Calu3 (cell line): ENCODE measurements at places on chromosomes 3 and 15. TPM values are rescaled to one million over a fixed set of nuclear protein-coding genes. Genes with fewer than 3 reads are reported as not detected.

GRCh38 chr3:140529558-140529957, 148.3 kb upstream of the TRIM42 start:
- H3K4me3 ChIP-seq, result no peak overlapping the region
- H3K27me3 ChIP-seq, result peaks cover 22% of the 10 kb centered on the region
- no peaks in the 10 kb centered on the region for H3K36me3 ChIP-seq
- no peak for DNase-seq
- H3K27ac ChIP-seq, result no peak overlapping the region

DNA sequence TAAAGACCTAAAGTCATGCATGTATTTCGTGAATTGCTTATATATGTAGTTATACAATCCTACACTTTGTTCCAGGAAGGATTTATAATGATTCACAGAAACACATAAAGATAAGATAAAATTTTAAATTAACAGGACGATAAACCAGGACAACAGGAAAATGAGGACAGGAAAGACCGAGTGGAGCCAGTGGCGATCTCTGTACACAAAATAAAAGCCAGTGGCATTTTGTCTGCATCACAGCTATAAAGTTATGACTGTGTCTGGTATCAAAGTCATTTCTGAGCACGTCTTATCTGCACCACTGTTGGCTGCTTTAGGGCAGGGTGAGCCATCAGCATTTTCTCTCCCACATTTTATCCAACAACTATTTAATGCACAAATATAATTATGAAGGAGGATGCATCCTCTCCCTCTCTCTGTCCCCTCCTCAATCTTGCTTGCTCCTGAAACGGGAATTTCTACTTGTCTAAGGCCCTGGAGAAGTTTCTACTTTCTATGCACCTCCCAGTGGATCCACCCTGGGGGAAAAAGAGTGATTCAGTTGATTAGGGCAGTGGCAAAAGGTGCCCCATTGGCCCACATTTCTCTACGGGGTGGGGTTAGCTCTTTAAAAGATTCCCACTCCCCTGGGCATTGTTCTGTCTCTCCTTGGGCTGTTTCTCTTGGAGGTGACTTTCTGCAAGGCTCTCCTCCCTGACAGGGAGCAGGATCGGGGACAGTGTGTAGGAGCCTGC, 159.4 kb upstream of the UBE2E1 start:
- no peak for DNase-seq
- no peak overlapping the region for H3K27ac ChIP-seq
- peaks cover 13% of the 10 kb centered on the region for H3K27me3 ChIP-seq
- no peak overlapping the region for H3K4me3 ChIP-seq
- no peaks in the 10 kb centered on the region for H3K36me3 ChIP-seq
- peaks cover 10% of the 10 kb centered on the region for H3K4me1 ChIP-seq

DNA sequence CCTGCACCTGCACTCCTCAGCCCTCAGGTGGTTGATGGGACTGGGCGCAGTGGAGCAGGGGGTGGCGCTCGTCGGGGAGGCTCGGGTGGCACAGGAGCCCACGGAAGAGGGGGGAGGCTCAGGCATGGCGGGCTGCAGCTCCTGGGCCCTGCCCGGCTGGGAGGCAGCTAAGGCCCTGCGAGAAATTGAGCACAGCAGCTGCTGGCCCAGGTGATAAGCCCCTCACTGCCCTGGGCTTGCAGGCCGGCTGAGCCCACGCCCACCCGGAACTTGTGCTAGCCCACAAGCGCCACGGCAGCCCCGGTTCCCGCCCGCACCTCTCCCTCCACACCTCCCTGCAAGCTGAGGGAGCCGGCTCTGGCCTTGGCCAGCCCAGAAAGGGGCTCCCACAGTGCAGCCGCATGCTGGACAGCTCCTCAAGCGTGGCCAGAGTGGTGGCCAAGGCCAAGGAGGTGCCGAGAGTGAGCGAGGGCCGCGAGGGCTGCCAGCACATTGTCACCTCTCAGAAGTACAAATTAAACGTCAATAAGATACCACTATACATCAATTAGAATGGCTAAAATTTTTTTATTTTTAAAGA, 5.1 kb upstream of the VHL start:
- H3K4me1 ChIP-seq, result no peaks in the 10 kb centered on the region
- no peak overlapping the region for H3K4me3 ChIP-seq
- no peak for DNase-seq
- peaks cover 5% of the 10 kb centered on the region for H3K36me3 ChIP-seq
- H3K27me3 ChIP-seq, result no peaks in the 10 kb centered on the region

DNA sequence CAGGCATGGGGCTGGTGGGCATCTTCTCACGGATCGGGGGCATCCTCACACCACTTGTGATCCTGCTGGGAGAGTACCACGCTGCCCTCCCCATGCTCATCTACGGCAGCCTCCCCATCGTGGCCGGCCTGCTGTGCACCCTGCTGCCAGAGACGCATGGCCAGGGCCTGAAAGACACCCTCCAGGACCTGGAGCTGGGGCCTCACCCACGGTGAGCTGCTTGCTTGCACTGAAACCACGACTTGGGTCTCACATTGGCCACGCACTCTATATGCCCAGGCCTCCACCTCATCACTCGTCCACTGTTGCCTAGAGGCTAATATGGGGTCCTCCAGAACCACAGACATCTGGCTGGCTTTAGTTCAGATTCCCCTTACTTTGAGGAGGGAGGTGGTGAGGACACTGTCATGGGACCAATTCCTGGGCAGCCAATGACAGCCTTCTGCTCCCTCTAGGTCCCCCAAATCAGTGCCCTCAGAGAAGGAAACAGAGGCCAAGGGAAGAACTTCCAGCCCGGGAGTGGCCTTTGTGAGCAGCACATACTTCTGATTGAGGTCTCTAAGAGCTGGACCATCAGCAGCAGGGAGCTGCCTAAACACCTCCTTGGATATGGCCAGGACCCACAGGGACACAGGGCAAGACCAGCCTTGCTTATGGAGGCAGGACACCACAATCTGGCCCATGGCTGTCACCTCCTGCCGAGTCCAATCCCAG, 5.0 kb upstream of the SLC22A14 start:
- H3K36me3 ChIP-seq, result peaks cover 6% of the 10 kb centered on the region
- no peak overlapping the region for H3K27ac ChIP-seq
- H3K27me3 ChIP-seq, result no peaks in the 10 kb centered on the region
- no peak for DNase-seq
- H3K4me3 ChIP-seq, result no peak overlapping the region
- H3K4me1 ChIP-seq, result no peaks in the 10 kb centered on the region

- no peak for DNase-seq
- no peak overlapping the region for H3K4me3 ChIP-seq
- H3K36me3 ChIP-seq, result no peaks in the 10 kb centered on the region
Observed at GRCh38 chr3:48372862-48373435, 930 bp downstream of the FBXW12 start.

DNA sequence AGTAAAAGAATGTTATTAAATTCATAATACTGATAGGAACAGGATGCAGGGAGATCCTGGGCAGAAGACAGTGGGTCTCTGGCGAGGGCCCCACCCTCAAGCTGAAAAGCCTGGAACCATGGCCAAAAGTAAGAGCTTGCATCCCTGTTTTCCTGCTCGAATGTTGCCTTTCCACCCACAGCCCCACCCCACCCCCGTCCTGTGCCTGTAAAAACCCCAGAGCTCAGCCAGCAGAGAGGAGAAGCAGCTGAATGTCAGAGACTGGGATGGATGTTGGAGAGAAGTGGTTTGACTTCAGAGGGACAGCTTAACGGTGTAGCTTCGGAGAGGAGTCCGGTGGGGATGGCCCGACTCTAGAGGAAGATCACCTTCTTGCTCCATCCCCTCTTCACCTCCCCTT, 207.9 kb downstream of the ROBO2 start:
- no peaks in the 10 kb centered on the region for H3K36me3 ChIP-seq
- H3K4me1 ChIP-seq, result no peaks in the 10 kb centered on the region
- no peak overlapping the region for H3K27ac ChIP-seq
- H3K4me3 ChIP-seq, result no peak overlapping the region

DNA sequence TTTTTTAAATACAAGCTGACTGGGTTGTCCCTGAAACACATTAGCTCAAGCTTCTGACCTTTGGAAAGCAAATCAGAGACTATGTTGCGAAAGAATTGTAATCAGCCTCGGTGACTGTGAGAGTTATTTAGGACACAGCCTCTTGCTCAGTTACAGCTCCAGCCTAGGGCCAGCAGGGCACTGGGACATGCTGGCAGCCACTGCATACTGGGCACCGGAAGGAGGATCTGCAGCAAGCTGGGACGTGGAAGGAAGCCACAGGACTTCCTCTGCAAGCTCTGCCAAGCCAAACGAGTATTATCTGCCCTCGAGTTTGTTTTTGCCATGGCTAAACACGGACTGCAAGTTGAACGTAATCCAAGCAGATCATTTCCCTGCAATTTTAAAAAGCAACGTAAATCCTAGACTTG, 24.4 kb upstream of the COPG1 start:
- peak; percentile 66 for DNase-seq
- no peak overlapping the region for H3K4me3 ChIP-seq
- no peaks in the 10 kb centered on the region for H3K27me3 ChIP-seq
- peaks cover 4% of the 10 kb centered on the region for H3K36me3 ChIP-seq

DNA sequence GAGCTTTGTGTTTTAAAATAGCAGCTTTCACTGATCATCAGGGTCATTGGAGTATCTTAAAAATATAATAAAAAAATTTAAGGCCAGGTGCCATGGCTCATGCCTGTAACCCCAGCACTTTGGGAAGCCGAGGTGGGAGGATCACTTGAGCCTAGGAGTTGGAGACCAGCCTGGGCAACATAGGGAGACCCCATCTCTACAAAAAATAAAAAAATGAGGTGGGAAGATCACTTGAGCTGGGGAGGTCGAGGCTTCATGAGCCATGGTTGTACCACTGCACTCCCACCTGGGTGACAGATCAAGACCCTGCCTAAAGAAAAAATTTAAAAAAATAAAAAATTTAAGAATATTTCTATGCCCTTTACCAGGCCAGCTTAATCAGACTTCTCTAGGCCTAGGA, 1.5 kb downstream of the HMCES start:
- peak overlapping the region; percentile 96 for H3K27ac ChIP-seq
- H3K36me3 ChIP-seq, result peaks cover 57% of the 10 kb centered on the region
- no peak for DNase-seq
- peak overlapping the region; percentile 89 for H3K4me3 ChIP-seq

DNA sequence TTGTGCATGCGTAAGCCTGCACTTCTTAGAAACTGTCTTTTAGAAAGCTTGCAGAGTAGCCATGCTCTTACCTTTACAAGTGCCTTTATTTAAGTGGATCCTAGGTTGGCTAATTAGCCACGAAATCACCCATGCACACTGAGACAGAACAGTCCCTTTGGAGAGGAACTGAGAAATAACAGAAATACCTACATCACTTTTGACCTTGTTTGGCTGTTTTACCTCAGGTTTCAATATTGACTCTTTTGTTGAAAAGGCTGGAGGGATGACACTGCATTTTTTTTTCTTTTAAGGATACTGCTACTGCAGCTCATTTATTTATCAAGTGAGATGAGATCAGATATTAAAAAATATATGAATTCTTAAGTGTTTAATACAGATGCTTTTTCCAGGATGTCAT, 155.6 kb upstream of the GOLIM4 start:
- peaks cover 25% of the 10 kb centered on the region for H3K36me3 ChIP-seq
- H3K4me3 ChIP-seq, result no peak overlapping the region
- H3K27me3 ChIP-seq, result peaks cover 12% of the 10 kb centered on the region
- peaks cover 17% of the 10 kb centered on the region for H3K4me1 ChIP-seq
- H3K27ac ChIP-seq, result no peak overlapping the region

- DNase-seq, result no peak
- H3K27me3 ChIP-seq, result no peaks in the 10 kb centered on the region
- H3K4me3 ChIP-seq, result no peak overlapping the region
- no peaks in the 10 kb centered on the region for H3K36me3 ChIP-seq
Observed at GRCh38 chr3:123338620-123339061, 110.2 kb downstream of the ADCY5 start.

- H3K4me1 ChIP-seq, result no peaks in the 10 kb centered on the region
- H3K4me3 ChIP-seq, result no peak overlapping the region
- no peaks in the 10 kb centered on the region for H3K27me3 ChIP-seq
- H3K36me3 ChIP-seq, result no peaks in the 10 kb centered on the region
Observed at GRCh38 chr15:38266247-38266986, 13.8 kb downstream of the SPRED1 start.

- peak overlapping the region; percentile 82 for H3K4me3 ChIP-seq
- H3K27ac ChIP-seq, result peak overlapping the region; percentile 86
- peak; percentile 9 for DNase-seq
Observed at GRCh38 chr15:37102305-37103162, 2.2 kb upstream of the MEIS2 start.

GRCh38 chr3:126266291-126266840, 86.0 kb upstream of the ALDH1L1 start:
- H3K27me3 ChIP-seq, result peaks cover 3% of the 10 kb centered on the region
- H3K36me3 ChIP-seq, result peaks cover 13% of the 10 kb centered on the region
- no peak overlapping the region for H3K27ac ChIP-seq
- no peak overlapping the region for H3K4me3 ChIP-seq
- peaks cover 35% of the 10 kb centered on the region for H3K4me1 ChIP-seq
- no peak for DNase-seq

DNA sequence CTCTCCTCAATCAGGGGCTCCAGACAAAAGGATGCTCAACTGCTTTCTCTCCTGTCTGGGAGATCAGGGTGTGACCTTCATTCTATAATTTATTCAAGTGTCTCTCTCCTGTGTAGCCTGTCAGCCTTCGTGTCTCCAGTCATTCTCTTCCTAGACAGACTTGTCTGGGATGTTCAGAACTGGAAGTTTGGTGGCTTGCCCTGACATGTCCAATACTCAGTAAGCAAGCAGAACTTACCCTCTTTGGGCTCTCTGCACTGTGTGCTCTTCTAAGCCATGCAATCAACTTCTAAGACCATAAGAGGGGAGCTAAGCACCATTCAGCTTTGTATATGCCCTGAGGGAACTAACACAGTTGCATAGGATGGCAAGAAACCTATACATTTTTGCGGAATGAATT, 14.1 kb downstream of the ACKR2 start:
- H3K4me1 ChIP-seq, result peaks cover 41% of the 10 kb centered on the region
- no peak overlapping the region for H3K27ac ChIP-seq

DNA sequence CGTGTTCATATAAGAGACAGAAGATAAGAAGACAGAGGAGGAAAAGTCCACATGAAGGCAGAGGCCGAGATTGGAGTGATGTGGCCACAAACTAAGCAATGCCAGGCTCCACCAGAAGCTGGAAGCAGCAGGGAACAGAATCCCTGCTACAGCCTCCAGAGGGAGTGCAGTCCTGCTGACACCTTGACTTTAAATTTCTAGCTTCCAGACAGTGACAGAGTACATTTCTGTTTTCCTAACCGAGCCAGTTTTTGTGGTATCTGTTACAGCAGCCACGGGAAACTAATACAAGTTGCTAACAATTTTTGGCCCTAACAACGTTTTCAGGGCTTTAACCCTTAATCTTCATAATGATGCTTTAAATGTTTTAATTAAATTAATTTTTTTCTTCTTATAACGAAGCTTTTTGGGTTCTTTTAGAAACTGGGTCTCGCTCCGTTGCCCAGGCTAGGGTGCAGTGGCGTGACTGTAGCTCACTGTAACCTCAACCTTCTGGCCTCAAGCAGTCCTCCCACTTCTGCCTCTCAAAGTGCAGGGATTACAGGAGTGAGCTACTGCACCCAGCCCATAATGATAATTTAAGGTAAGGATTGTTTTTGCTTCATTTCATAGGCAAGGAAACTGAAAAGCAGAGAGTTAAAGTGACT, 202.3 kb upstream of the PROK2 start:
- no peak overlapping the region for H3K4me3 ChIP-seq
- peaks cover 4% of the 10 kb centered on the region for H3K4me1 ChIP-seq
- peaks cover 4% of the 10 kb centered on the region for H3K36me3 ChIP-seq
- H3K27ac ChIP-seq, result no peak overlapping the region

- H3K27ac ChIP-seq, result no peak overlapping the region
- no peaks in the 10 kb centered on the region for H3K27me3 ChIP-seq
- DNase-seq, result no peak
- H3K4me1 ChIP-seq, result peaks cover under 1% of the 10 kb centered on the region
Observed at GRCh38 chr3:65497236-65497635, 541.5 kb downstream of the MAGI1 start.

ZNF774 gene
- total RNA-seq, result 6.2 and 10.4 TPM in 2 replicates

AMT gene
- 8.5 and 9.7 TPM in 2 replicates for total RNA-seq

SYNPR gene
- 0.90 TPM in 1 of 2 replicates, not detected in the other for total RNA-seq

SOX14 gene
- not detected in 2 replicates for total RNA-seq

MFSD1 gene
- 95.8 and 100 TPM in 2 replicates for total RNA-seq

NOX5 gene
- total RNA-seq, result 0.14 and 0.20 TPM in 2 replicates
